ENCODE measurements at places on chromosomes 12 and 14. TPM values are rescaled to one million over a fixed set of nuclear protein-coding genes. Genes with fewer than 3 reads are reported as not detected.
A peak's percentile ranks its signal among the peaks of the same experiment; 100 is the strongest.

Gene RPL10L
- total RNA-seq = not detected

Gene CCDC177
- total RNA-seq = not detected

GRCh38 chr12:5577211-5577612 lies 145.3 kb downstream of the NTF3 start:
- DNase-seq = no peak

- peak; percentile 71 for DNase-seq
Observed at GRCh38 chr12:2084553-2085296, 31.9 kb downstream of the CACNA1C start.

DNA sequence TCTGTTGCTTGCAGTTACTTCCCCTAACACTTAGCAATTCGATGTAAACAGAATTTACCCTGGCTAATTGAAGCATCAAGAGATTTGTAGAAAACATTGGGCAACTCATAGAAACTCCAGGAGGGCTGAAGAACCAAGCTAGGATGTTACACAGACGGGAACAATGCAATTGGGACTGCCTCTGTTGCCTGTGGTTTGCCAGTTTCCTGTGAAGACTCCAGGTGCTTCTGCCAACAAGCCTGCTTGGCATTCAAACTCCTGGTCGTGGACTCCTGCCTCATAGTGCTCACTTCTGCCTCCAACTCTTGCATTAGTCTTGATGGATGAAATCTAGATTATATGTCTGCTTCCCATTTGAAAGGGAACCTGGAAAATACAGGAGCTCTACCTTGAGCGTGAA lies 246.0 kb downstream of the BMP4 start:
- DNase-seq = no peak

Gene CD163
- total RNA-seq = 86.6 TPM

- no peak for DNase-seq
Observed at GRCh38 chr14:89394972-89395371, 22.1 kb downstream of the FOXN3 start.

Gene KRT82
- not detected for total RNA-seq

Gene OTX2
- total RNA-seq = not detected

DNA sequence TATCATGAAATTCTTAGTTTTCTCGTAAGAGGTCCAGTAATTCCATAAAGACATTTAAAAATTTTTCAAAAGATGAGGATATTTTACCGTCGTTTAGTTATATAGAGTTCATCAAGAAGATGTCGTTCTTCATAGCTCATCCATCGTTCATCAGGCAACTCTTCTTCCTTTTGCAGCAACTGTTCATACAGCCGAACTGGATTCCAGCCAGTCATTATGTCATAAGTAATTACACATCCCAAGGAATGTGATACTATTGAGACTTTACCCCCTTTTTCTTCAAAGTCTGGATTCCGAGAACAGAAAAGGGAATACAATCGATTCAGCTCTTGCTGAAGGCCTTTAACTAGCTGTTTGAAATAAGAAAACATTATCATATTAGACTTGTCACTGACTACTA lies 90.3 kb downstream of the DDHD1 start:
- no peak for DNase-seq

- no peak for DNase-seq
Observed at GRCh38 chr14:95467232-95467631, 49.2 kb downstream of the SYNE3 start.

Gene TTC6
- not detected for total RNA-seq

DNA sequence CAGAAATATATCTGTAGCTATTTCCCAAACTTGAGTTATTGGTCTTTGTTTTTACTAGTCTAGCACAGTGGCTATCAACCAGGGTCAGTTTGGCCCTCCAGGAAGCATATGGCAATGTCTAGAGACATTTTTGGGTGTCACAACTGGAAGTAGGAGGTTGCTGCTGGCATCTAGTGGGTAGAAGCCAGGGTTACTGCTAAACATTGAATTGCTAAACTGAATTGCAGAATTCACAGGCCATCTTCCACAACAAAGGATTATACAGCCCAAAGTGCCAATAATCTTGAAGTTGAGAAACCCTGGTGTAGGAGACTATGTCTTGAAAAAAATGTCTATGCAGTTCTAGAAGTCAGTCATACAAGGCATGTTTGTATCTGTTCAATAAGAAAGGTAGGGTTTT lies 27.7 kb downstream of the ARHGAP5 start:
- no peak for DNase-seq

DNA sequence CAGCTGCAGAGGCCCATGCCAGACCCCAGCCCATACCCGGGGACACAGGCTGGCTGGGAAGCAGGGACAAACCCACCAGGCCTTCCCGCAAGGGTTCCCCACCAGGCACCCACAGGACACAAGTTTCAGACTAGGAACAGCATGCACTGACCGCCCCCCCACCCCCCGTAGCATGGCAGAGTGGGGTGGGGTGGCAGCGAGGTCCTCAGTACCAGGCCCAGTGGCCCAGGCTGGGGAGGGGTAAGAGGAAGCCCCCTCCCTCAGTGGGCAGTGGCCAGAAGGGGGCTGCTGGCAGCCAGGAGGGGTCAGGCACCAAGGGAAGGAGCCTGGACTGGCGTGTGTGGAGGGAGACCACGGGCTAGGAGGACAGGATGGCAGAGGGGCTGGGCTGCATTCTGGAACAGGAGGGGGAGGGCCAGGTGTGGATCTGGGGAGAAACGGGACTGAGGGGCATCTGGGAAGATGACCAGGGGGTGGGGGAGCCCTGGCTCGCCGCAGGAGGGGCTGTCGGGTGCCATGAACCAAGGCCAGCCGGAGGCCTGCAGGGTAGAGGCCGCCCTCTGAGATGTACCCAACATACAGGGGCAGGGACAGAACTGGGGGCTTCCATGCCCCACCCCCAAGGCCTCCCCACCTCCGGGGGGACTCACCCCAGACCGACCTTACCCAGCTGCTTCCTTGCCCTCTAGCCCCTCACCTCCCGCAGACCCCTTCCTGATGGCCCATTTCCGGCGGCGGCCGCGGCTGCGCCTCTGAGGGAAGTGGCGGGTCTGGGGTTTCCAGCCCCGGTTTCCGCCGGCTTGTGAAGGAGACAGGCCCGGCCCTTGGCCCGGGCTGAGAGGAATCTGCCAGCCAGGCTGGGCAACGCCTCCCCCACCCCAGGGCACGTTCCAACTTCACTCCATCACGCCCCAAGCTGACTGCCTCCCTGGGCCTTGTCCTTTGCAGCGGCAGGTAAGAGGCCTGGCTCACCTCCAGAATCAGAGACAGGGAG lies 5.6 kb upstream of the JAG2 start:
- no peak for DNase-seq

- no peak for DNase-seq
Observed at GRCh38 chr14:71380271-71380670, 473.0 kb downstream of the PCNX1 start.

DNA sequence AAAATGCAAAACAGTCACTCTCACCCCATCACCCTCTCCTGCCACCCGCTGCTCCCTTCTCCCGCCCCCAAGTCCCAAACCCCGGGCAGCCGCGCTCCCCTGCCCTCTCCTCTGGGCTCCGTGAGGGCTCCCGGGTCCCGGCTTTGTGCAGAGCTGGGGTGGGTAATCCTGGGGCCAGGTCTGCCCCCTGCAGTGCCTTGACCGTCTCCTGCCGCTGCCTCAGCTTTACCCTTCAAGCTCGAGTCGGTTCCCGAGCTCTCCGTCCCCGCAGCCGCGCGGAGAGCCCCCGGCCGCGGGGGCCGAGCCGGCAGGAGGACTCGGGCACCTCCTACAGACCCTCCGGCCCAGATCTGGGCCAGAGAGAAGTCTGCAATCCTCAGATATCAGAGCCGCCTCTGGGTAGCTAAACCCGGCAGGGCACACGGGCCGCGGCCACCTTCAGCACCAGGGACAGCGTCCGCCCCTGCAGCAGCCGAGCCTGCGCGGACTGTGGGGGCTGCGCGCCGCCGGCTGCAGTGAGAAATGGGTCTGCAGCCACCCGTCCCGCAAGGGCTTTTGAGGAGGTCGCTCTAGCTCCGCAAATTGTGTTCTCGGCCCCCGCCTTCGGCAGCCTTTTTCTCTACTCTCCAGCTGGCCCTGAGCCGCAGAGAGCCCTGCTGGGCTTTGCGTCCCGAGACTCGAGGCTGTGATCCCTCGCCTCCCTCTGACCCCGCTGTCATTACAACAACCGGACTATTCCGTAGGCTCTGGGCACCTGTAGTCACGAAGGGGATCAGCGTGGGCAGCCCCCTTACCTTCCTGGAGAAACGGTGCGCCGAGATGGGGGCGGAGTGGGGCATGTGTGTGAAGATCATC lies 1.2 kb downstream of the PRMT8 start:
- DNase-seq = no peak

DNA sequence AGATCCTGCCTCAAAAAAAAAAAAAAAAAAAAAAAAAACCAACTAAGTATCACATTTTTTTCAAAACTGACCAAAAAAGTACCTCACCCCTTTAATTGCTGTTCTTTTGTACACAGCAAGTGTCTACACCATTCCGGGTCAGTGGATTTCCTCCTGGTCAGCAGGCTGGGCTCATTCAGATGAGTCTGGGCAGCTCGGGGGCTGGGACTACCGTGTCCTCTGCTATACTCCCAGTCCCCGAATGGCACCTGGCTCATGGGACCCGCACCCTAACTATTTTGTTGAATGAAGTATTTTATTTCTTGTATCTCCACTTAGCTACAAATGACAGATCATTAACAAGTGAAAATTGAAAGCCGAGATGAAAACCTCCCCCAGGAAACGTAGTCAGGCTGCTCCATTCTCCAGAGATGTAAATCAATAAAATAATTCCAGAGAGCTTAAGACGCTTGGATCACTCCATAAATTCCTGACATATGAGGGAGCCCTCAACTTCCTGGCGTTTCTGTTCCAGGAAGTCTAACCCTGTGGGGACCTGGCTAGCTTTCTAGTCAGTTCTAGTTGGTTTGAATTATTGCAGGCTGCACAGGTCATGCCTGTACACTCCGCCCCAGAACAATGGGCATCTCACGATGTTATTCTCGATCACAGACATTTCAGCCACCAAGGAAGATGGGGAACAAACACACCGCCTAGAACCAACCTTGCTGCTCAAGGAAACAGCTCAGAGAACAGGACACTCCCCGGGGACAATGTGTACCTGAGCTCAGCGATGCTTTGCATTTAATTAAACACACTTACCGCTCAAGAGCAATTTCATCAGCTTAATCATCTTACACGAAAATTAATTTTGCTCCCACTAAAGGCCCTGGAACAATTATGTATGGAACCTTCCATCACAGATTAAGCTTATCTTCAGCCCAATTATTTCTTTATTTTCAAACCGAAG lies 76.3 kb downstream of the RIMBP2 start:
- no peak for DNase-seq

DNA sequence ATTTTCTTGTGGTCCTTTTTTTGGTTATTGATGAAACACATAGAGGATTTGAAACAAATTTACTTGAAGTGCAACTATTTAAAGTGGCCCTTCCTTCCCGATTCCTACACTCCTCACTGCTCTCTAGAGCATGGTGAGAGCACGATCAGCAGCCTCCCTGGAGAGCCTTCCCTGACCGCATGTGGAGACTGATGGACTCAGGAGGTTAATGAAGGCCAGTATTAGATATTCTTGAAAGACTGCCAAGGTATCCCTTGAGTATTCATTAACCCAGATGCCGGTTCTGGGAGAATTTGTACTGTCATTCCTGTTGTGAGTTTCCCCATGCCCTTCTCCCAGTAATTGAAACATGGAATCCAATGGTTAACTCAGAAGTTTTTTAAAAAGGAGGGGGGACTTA lies 102.8 kb upstream of the FGD4 start:
- DNase-seq = no peak

GRCh38 chr12:6233121-6233971 lies 33.1 kb downstream of the CD9 start:
- no peak for DNase-seq

- DNase-seq = peak; percentile 24
Observed at GRCh38 chr12:27462851-27463250, 16.3 kb downstream of the SMCO2 start.

DNA sequence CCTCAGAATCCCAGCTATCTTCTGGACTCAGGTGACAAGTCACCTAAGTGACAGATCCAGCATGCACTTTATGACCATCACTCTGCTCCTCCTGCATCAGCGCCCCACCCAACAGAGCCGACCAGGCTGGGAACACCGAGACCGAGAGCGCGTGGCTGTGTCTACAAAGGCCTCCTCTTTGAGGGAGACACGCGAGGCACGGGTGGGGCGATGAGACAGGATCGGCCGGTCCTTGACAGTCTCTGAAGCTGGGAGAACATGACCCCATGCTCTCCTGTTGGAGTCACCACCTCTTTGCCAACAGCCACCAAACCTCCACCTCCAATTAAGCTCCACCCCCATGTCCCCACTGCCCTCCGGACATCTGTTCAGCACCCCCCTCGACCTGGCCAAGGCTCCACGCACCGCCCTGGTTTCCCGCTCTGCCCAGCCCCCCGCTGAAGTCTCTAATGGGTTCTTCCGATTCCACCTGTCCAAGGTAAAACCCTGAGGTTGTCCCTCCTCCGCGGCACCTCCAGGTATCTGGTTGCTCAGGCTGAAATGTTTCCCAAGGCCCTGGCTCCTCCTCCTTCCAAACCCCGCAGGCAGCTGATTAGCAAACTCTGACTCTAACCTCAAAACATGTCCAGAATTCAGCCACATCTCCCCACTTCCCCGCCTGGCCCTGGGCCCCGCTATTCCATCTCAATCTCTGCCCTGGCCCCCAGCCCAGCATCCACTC lies 31.5 kb downstream of the HSP90AA1 start:
- no peak for DNase-seq

Gene IRAK3
- total RNA-seq = 39.7 TPM

Gene NDUFA12
- total RNA-seq = 133 TPM

DNA sequence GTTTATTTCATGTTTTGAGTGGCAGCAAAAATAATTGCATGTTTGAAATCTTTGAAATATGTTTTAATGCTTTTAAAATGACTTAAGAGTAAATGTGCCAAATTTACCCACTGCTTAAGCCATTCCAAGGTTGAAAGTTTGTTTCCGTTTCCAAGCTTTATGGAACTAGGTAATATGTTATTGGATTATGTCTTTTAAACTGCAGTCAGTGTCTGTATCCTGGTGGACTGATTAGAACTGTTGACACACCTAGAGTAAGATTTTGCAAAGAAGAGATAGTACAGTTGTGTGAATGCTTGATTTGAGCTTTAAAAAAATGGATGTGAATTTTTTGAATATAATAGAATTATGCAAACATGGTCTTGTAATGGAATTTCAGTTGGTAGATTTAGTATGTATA lies 135.1 kb downstream of the DERA start:
- DNase-seq = no peak

DNA sequence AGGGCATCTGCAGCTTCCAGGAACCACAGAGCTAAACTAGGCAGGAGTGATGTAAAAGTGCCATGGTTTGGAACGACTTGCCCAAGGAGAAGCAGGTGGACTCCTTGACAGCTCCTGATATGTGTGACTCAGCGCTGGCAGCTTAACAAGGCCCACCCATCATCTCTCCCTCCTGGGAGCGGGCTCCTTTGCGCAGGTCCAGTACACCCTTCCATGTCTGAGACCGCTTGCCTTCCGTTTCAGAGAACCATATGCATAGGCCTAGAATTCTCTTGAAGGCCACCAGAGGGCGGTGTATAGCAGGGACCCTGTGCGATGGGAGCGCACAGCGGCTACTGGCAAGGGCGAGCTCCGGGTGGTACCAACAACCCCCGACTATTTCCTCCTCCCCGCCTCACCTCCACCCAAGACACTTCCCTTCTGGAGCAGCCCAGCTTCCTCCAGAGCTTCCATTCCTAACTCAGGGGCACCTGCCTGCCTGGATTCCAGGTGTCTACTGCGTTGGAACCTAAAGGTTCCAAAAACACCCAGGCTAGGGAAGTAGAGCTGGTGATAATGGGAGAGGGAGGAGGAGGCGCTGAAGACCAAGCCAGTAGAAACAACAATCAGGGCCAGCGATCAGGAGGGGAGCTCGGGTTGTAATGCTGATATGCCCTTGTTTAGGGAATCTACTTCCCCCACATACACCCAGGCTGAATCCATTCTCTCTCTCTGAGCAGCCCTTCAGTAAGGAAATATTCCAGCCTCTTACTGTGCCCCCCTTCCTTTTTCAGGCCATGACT lies 6.3 kb downstream of the DHH start:
- peak; percentile 86 for DNase-seq
